Choroid plexus epithelial cell (primary cell): ENCODE measurements at places on chromosomes 7 and 10.
A peak's percentile ranks its signal among the peaks of the same experiment; 100 is the strongest.

DNA sequence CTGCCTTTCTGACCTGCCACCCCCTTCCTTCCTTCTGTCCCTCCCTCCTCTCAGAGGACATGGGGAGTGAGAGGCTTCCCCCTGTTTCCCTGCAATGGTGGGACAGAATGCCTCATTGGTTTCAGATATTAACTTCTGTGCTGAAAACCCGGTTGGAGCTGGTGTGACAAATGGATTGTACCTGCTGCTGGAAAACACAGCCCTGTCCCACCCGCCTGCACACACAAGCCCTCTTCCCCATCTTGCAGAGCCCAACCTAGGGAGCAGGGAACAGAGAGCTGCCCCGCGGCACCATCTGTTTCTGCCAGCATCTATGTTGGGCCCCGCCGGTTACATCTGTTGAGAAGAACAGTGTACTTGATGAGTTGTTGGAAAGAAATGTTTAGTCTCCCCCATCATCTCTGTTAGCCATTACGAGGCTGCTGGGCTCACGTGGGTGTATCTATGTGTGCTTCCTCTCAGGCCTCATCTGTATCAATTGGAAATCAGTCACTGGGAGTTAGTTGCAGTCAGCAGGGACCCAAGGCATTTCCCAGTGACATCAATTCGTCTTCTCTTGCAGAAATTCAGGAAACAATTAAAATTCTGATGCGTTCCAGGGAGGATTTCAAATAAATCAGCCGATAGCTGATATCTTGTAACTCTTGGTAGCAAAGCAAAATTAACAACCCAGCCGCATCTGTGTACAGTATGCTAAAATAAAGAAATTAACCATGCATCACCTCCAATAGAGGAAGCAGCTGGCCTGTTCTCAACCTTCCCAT lies 725.6 kb upstream of the GALNT17 start:
- no peak for DNase-seq

DNA sequence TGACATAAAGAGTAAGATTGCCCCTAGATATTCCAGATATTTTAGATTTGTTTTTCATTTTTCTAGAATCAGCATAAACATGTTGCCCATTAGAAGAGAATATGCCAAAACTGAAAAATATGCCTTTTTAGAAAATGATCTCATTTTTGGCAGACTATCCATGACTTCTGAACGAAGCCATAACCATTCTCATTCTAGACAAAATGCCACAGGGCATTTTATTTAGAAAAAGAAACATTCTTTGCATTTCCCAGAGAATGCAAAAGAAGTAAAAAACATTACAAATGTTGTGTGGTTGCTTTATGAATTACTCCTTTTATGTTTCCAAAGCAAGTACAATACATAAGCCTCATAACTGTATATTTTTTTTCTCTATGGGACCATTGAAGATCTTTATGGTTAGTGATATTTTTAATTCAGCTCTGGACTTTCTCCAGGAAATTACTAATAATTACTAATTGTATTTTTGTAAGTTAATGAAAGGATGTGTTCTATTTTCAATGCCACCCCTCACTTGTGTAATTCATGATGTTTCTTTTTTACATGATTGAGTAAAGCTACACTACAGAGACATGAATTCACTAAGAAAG lies 109.6 kb upstream of the SEM1 start:
- DNase-seq, result no peak

DNA sequence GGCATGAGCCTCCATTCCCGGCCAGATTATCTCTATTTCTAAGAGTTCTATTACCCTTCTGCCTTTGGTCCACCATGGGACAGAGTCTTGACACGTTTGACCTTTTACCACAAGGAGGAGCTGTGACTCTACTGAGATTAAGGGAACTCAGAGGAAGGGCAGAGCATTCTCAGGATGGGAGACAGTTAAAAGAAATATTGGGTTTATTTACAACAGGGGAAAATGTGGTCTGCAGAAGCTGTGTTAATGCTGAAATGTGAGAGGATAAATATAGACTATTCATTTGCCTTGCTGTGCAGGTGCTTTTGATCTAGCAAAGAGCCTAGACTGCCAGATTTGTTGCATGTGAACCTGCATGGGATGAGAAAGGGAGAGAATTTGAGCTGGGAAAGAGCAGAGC lies 45.8 kb upstream of the PRSS58 start:
- DNase-seq, result no peak

GRCh38 chr10:29591651-29591968 lies 43.2 kb downstream of the SVIL start:
- DNase-seq, result no peak

- DNase-seq, result no peak
Observed at GRCh38 chr10:97179731-97180362, 5.9 kb downstream of the SLIT1 start.

DNA sequence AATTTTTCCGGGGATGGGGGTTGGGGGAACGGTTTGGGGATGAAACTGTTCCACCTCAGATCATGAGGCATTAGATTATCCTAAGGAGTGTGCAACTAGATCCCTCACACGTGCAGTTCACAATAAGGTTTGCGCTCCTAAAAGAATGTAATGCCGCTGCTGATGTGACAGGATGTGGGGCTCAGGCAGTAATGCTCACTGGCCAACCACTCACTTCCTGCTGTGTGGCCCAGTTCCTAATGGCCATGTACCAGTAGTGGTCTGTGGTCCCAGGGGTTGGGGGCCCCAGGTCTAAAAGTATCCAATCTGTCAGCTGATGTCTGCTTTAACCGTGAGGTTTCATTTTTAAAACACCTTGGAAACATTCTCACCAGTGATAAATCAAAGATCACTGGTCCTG lies 2.2 kb downstream of the STN1 start:
- peak; percentile 48 for DNase-seq

GRCh38 chr10:634256-634655 lies 55.2 kb downstream of the DIP2C start:
- DNase-seq, result no peak

- DNase-seq, result peak; percentile 28
Observed at GRCh38 chr10:51430506-51430905, 268.9 kb downstream of the CSTF2T start.

GRCh38 chr7:110309941-110310340 lies 781.0 kb upstream of the LRRN3 start:
- peak; percentile 66 for DNase-seq

DNA sequence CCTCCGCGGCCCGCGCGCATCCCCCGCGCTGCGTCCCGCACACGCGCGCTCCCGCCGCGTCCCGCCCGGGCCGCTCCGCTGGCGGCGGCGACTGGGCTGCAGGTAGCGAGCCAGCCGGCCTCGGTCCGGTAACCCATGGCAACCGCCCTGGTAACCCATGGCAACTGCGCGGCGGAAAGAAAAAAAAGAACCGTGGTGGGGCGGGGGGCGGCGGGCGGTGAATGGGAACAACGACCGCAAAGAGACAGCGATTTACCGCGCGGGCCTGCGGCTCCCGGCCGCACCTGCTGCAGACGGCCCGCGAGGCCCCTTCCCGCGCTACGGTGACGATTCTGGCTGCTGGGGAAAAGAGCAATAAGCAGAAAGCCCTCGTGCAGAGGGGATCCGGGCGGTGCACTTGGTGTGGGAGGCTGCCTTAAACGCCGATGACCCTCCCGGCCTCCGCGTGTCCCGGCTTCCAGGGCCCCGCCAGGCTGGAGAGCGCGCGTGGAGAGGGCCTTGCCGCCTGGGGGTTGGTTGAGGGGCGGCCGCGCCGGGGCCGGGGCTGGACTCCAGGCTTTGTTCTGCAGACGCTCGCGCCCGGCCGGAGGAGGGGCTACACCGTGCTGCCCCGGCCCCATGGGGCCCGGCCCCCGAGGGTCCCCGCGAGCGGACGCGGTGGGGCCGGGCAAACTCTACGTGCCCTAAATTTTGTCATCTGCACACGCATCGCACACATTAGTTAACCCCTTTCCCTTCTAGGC lies 84.7 kb downstream of the SNX10 start:
- no peak for DNase-seq
